ENCODE measurements at places on chromosomes 2 and 18.

DNA sequence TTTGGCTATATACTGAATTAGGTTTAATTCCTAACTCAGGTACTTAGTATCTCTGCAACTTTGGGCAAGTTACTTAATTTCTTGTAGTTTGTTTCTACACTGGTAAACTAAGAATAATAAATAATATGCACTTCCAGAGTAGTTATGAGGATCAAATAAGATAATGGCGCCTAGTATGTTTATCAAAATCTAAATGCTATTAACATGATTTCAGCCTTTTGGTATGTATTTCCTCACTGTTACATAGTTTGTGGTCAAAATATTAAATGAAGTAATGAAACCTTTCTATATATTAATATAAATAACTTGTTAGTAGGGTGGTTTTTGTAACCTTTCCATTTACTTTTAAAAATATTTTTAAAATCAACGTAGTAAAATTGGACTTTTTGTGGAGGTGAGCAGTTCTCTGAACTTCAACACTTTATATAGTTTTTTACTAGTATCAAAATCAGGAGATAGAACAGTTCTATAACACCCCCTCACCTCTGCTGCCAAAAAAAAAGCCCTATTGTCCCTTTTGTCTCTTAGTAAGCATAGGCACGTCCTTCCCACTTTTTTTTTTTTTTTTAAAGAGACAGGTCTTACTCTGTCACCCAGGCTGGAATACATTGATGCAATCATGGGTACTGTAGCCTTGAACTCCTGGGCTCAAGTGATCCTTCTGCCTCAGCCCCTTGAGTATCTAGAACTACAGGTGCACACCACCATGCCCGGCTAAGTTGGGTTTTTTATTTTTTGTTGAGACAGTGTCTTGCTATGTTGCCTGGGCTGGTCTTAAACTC is 44.8 kb downstream of the RAB3GAP1 start:
- no peak for DNase-seq

GRCh38 chr2:239949075-239949474 is 76.1 kb downstream of the NDUFA10 start:
- no peak for DNase-seq

DNA sequence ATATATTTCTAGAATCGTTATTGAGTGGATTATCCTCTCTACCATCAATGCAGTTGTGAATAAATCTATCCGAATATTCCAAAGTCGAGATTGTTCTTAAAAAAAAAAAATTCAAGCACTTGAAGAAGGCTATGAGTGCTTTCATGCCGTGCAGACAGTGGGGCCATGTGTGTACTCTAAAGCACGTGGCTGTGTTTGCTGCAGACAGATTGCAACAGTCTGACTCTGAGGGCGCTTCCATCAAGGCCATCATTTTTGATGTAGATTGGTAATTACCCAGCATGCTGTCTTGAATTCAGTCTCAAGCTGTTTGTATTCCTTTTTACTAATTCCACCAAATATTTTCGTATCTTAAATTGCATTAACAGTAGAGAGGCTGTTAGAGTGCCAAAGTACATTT is 325.9 kb upstream of the LINC00305 start:
- no peak for DNase-seq

GRCh38 chr2:211216221-211216620 is 659.8 kb downstream of the CPS1 start:
- no peak for DNase-seq

DNA sequence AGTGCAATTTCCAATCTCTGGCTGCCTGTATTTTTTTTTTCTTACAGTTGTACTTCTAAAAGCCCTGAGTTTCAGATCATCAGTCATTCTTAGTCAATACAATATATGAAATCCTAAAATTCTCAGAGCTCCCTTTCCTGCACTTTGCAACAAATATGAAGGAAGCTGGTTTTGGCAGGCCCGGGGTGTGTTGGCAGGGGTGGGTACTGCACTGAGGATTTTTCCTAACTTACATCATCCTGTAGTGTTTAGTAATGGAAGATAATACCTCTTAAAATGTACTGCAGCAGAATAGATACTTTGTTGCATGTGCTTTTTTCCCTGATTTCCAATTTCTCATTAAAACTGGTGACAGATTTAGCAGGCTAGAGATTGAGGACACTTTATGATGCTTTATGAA is 374.6 kb downstream of the PTH2R start:
- no peak for DNase-seq

GRCh38 chr2:60071490-60071831 is 482.0 kb downstream of the BCL11A start:
- DNase-seq, result no peak

DNA sequence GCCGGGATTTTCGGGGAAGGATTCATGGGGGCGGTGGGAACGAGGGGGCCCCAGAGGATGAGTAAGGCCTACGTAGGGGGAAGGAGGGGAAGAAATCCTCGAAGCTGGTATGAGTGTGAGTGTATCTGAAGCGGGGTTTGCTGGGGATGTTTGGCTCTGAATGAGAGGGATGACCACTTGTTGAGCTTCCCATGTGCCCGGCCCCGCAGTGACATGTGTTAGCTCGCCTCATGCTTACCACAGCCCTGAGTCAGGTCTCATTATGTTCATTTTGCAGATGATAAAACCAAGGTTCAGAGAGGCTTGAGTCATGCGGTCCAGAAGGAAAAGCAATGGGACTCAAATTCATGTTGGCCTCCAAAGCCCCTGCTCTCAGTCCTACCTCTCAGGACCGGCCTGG is 214.7 kb downstream of the BCL2 start:
- DNase-seq, result no peak

- DNase-seq, result no peak
Observed at GRCh38 chr18:78673516-78674321, 305.9 kb upstream of the SALL3 start.

- DNase-seq, result no peak
Observed at GRCh38 chr2:130355172-130355577, 681 bp upstream of the PTPN18 start.

DNA sequence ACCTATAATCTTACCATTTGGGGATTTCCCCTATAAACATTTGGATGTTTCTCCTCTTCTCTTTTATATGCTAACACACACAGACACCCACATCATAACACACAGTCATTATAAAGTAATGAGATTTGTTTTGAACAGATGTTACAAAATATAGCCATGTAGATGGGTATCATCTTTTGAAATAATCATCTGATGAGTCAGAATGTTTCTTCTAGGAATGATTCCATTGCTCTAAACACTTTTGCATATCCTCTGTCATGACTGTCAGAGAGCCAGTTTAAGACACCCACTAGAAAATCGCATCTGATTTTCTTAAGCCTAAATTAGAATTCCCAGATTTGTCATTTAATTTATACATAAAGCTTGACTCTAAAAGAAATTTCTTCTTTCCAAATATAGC is 442.6 kb downstream of the CMPK2 start:
- no peak for DNase-seq

- no peak for DNase-seq
Observed at GRCh38 chr2:240922982-240923537, 16.9 kb downstream of the CROCC2 start.

GRCh38 chr2:66576311-66576560 is 141.3 kb downstream of the MEIS1 start:
- no peak for DNase-seq

DNA sequence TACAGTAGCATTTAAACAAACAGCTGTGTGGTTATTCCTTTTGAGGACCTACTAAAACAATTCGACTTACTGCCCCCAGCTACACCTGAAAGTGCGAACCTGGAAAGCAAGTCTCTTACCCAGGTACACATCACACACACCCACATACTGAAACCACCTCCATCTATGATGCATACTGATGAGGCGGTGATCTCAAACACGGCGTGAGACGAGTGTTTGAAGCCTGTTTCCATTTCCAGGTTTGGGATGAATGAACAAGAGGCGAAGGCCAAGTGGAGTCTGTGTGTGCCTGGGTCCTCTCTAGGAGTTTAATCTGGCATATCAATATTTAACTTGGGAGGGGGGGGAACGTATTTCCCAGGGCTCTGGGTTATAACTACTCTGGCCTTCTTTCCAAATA is 1.6 kb downstream of the TMEM185B start:
- no peak for DNase-seq

DNA sequence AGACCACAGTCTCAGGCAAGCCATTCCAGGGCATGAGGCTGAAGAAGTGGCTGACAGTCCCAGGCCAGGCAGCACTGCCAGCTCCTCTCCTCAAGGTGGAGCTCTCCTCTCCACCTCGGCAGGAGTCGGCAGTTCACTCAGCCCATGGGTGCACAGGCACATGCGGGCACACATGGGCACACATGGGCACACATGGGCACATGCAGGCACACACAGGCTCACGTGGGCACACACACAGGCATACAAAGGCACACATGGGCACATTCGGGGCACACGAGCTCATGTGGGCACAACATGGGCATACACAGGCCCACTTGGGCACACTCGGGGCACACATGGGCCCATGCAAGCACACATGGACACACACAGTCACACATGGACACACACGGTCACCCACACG is 65.3 kb upstream of the TAF1B start:
- no peak for DNase-seq

DNA sequence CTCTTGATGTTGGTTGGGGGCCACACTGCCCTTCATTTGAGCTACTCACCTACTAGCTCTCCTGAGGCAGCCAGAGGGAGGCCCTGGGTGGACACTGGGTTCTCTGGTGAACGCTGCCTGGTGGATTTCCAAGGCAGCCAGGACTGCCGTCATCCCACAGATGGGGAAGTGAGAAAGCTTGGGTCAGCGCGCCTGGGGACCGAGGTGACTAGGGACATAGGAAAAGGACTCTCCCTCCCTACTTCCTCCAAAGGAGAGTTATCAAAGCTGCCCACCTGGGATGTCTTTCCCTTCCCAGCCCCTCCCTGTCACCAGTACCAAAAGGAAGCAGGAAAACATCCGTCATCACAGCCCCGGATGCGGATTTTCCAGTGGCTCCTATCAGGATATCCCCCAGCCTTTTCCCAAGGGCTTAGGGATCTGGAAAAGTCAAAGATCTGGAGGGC is 3.8 kb upstream of the SEMA4C start:
- no peak for DNase-seq

DNA sequence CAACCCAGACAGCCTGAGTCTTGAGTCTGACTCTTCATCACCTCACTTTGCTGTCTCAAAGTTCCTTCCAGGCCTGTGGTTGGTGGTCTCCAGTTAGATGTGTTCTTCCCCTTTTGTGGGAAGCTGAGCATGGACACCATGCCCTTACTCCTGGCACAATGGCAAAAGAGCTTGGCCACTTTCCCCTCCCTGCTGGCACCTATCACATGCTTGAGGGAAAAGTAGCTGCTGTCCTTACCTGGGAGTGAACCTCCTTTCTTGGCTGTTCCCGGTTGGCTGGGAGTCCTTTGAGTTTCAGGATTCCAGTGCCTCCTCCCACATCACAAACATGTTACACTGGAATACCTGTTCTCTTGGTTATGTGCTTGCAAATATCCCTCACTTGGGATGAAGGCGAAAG is 97.8 kb downstream of the GATA6 start:
- DNase-seq, result no peak
